ENCODE measurements at places on chromosomes 1 and 21.
A peak's percentile ranks its signal among the peaks of the same experiment; 100 is the strongest.

- DNase-seq = no peak
Measured at GRCh38 chr21:35043549-35043948, 5.6 kb downstream of the RUNX1 start.

DNA sequence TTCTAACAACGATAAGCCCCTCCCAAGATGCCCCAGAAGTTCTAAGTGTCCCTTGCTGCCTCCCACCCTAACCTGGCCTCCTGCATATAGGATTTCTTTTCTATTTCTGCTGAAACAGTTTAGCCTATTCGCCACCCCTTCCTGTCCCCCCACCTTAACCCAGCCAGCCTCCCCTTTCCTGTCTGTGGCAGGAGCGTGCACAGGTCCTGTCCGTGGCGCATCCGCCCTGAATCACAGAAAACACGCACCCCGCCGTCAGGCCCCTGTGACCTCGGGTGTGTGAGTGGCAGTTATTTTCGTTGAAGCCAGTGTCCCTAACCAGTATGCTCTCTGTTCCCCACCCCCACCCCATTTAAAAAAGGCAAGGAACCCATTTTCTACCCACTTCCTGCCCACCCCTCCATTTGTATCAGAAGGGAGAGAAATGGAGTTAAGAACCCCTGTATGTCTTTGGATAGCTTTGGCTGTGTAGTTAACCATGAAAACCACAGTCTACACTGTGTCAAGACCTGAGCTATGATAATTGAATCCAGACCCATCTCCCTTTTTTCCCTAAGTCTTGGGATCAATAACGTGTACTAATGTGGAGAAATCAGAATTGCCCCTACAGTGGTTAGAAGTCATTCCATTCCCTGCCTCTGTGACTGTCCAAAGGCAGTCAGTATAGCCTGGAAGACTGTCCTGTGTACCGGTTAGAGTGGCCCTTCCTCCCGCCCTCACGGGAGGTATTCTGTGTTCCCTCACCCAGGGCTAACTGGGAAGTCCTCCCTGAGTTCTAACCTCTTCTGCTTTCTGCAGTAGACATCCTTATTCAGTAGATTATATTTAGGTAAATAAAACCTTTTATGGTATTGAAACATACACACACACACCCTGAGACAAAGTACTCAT, 1.8 kb downstream of the PLEKHO1 start:
- DNase-seq = peak; percentile 27

GRCh38 chr1:98211271-98211845, 290.5 kb upstream of the DPYD start:
- DNase-seq = no peak

DNA sequence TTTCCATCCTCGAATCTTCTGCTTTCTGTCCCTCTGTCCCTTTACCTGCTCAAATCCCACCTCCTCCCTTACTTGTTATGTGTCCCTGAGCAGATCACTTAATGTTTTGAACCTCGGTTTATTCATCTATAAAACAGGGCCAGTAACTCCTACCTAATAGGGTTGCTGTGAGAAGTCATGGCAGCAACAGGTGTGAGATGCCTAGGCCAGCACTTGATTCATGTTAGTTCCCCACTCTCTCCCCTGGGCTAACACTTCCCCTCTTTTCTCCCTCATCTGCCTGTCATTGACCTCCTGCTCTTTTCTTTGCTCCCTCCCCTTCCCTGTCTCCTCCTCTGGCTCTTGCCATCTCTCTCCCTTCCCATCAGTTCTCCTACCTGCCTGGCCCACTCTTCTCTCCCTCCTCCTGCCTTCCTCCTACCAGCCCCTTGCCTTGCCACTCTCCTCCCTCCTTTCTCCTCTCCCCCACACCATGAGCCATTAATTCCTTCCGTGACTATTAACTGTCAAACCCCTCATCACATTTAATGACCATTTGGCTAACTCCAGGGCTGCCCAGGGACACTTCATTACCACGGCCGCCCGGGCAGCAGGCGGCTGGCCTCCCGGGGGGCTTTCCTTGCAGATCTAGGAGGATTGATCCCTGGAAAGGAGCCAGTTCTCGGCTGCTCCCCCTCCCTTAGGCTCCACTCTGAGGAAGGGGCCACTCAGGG, 90.6 kb upstream of the CD1D start:
- DNase-seq = no peak

- no peak for DNase-seq
Measured at GRCh38 chr1:156980551-156980950, 60.1 kb downstream of the LRRC71 start.

DNA sequence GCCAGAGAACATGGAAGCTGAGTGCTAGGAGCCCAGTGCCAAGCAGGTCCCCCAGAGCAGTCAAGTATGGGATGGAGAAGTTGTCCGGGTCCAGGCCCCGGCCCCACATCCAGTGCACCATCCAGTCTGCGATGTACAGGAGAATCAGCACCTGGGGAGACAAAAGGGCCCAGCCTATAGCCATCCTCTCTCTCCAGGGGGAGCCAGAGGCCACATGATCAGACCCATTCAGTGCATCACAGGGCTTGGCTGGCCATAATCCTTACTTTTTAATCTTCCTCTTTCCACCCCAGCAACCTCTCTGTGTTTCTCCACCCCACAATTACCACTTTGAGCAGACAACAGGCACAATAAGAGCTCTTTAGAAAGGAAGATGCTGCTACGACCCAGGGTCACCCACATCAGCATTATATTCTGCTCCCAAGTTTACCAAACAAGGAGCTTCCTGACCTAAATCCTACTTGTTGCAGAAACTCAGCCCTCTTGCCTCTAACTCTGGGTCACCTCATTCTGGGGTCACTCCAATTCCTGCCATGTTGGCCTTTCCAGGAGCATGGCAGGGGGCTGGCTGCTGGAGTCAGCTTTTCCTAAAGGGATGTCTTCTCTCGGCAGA, 16.4 kb upstream of the RAB29 start:
- peak; percentile 24 for DNase-seq

GRCh38 chr1:48007047-48007446, 9.9 kb upstream of the TRABD2B start:
- DNase-seq = no peak

DNA sequence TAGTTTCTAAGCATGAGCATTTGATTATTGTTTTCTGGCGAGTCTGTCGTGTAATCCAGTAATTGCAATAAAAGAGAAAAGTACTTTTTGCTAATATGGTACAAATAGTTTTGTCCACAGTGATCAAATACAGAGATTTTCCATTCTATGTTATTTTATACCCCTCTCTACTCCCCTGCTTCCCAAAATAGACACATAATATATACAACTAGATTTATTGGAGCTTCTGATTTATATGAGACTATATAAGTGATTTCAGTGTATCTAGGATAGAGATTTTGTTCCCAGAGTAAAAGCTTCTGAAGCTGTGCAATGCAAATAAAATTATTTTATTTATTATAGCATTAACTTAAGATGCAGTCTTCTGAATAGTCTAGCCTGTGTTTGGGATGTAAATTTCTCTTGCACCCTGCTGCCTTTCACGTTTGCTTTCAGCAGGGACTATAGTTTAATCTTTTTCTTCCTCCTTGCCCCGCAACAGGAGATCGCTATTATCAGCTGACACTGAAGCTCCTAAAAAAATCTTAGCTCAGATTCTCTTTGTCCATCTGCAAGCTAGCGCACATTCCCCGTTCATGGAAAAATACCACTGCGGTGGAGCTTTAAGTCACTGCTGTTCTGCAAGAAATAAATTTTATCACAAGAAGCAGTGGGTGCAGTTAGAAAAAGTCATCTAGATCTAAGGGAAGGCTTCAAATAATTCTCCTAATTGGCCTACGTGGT, 273.3 kb downstream of the DISC1 start:
- no peak for DNase-seq

All from stimulated activated CD4-positive, alpha-beta T cell treated with anti-CD3 and anti-CD28 coated beads, Interleukin-1b, Interleukin-23, amount 100 ng/mL, for 24 hours (primary cell).